Lung (tissue), 17 donors: ENCODE measurements at places on chromosomes 13 and 19.
A peak's percentile ranks its signal among the peaks of the same experiment; 100 is the strongest.

DNA sequence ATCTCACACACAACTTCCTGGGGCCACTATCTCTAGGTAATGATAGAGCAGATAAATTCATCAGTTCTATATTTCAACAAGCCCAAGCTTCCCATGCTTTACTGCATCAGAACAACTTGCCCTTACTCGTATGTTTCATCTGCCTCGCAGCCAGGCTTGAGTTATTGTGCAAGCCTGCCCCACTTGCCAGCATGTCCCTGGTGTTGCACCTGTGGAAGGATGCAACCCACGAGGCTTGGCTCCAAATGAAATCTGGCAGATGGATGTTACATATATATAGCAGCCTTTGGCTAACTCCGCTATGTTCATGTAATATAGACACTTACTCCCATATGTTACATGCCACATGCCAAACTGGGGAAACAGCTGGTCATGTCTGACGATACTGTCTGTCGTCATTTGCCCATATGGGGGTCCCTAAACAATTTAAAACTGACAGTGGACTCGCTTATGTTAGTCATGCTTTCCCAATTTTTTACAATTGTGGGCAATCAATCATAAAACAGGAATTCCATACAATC is 6.2 kb downstream of the ERVK3-1 start:
- DNase-seq: no peak

- DNase-seq: peak; percentile 12
These were observed 54.5 kb downstream of the CEBPG start for GRCh38 chr19:33427801-33428626.

DNA sequence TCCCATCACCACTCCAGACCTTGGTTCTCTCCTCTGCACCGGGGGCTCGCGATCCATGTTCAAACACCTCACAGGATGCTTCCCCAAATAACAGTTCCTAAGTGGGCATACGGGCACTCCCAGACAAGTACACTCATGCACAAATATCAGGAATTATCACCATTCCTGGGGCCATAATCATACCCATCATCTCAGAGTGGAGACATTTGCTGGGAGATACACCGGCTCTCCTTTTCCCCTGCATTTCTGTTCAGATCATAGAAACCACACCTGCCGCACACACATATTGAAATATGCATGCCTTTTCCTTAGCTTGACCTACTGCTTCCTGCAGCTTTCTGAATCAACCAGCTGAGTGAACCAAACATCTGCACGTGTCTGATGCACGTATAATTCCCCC is 33.9 kb upstream of the MBNL2 start:
- DNase-seq: no peak

DNA sequence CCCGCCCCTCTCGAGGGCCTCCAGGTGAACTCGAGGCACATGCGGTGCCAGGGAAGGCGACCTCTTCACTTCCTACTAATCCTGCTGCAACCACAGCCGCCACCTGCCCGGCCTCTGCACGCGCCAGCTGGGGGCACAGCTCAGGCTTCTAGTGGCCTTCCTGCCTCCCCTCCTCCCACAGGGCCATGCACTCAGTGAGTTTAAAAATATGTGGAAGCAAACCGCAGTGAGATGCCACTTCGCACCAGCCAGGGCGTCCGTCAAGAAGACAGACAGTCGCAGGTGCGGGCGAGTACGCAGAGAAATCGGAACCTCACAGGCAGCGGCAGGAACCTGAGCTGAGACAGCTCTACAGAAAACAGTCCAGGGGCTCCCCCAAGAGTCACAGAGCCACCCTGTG is 10.4 kb downstream of the LMNB2 start:
- no peak for DNase-seq
